ENCODE measurements at places on chromosomes 6 and 20. TPM values are rescaled to one million over a fixed set of nuclear protein-coding genes. Genes with fewer than 3 reads are reported as not detected.
A peak's percentile ranks its signal among the peaks of the same experiment; 100 is the strongest.

Gene FRS3
- 6.8 TPM for total RNA-seq

GRCh38 chr20:17772005-17772343 is 72.2 kb downstream of the BANF2 start:
- no peak overlapping the region for H3K4me3 ChIP-seq
- no peak for DNase-seq
- no peaks in the 10 kb centered on the region for H3K36me3 ChIP-seq
- H3K27ac ChIP-seq: peak overlapping the region; percentile 44
- peaks cover 12% of the 10 kb centered on the region for H3K4me1 ChIP-seq
- no peaks in the 10 kb centered on the region for H3K27me3 ChIP-seq

GRCh38 chr6:79384845-79385244 is 150.4 kb upstream of the HMGN3 start:
- no peaks in the 10 kb centered on the region for H3K4me1 ChIP-seq
- H3K27ac ChIP-seq: no peak overlapping the region
- DNase-seq: no peak
- no peak overlapping the region for H3K4me3 ChIP-seq
- H3K36me3 ChIP-seq: no peaks in the 10 kb centered on the region

- DNase-seq: no peak
- H3K4me1 ChIP-seq: peaks cover 49% of the 10 kb centered on the region
- H3K27ac ChIP-seq: peak overlapping the region; percentile 98
Measured at GRCh38 chr6:41073968-41074691, 1.4 kb downstream of the NFYA start.

- H3K27ac ChIP-seq: peak overlapping the region; percentile 89
- DNase-seq: no peak
- H3K4me3 ChIP-seq: no peak overlapping the region
- H3K36me3 ChIP-seq: no peaks in the 10 kb centered on the region
Measured at GRCh38 chr6:170176898-170177771, 113.7 kb downstream of the DLL1 start.

DNA sequence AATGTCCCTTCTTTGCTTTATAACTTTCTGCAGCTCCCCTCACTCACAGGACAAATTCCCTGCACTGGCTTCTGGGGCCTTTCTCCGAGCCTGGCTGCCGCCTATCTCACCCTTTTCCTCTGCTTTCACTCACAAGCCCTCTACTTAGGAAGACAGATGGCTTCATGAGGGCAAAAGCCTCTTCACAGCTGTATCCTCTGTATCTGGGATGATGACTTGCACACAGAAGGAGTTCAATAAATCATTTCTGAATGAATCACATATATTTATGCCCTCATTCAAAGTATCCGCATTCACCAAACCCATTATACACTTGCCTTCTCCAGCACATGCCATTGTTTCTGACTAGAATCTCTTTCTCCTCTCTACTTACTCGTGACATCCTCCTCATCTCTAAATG is 159.0 kb upstream of the RIPOR2 start:
- H3K27ac ChIP-seq: no peak overlapping the region
- H3K4me3 ChIP-seq: no peak overlapping the region
- H3K36me3 ChIP-seq: no peaks in the 10 kb centered on the region
- DNase-seq: no peak
- peaks cover 23% of the 10 kb centered on the region for H3K27me3 ChIP-seq

- H3K27me3 ChIP-seq: no peaks in the 10 kb centered on the region
- peaks cover 18% of the 10 kb centered on the region for H3K4me1 ChIP-seq
- DNase-seq: no peak
- H3K4me3 ChIP-seq: no peak overlapping the region
- H3K36me3 ChIP-seq: no peaks in the 10 kb centered on the region
Measured at GRCh38 chr6:77292564-77293546, 170.4 kb downstream of the HTR1B start.

GRCh38 chr20:52181766-52182165 is 9.8 kb downstream of the ZFP64 start:
- H3K27ac ChIP-seq: no peak overlapping the region
- no peak overlapping the region for H3K4me3 ChIP-seq
- peaks cover 7% of the 10 kb centered on the region for H3K4me1 ChIP-seq
- peaks cover 34% of the 10 kb centered on the region for H3K36me3 ChIP-seq
- no peaks in the 10 kb centered on the region for H3K27me3 ChIP-seq

- peaks cover 22% of the 10 kb centered on the region for H3K36me3 ChIP-seq
- peaks cover 20% of the 10 kb centered on the region for H3K4me1 ChIP-seq
- no peak overlapping the region for H3K4me3 ChIP-seq
- no peak for DNase-seq
- H3K27ac ChIP-seq: peak overlapping the region; percentile 19
- H3K27me3 ChIP-seq: no peaks in the 10 kb centered on the region
Measured at GRCh38 chr6:38119516-38119915, 300.0 kb downstream of the ZFAND3 start.

DNA sequence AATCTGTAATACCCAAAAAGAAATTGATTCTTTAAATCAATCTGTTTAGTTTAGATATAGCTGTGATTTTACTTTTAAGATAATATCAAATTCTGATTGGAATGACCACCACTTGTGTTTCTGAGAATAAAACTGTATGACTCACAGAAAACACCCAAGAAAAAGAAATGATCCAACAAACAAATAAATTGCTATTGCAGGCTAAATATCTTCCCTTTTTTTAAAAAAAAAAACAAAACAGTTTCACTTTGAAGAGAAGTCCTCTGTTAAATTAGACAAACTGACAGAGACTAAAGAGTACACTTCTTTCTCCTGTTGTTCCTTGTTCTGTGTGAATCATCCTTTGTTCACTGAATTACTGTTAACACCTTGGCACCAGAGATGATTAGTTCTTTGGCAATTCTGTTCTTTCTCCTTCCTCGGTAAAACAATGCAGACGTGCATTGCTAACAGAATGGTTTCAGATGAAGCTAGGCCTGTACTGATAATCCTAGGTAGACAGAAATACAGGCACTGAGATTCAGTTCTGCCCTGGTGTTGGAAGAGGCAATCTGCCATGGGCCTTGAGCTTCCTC is 895.2 kb upstream of the CITED2 start:
- H3K4me3 ChIP-seq: no peak overlapping the region
- H3K27me3 ChIP-seq: no peaks in the 10 kb centered on the region
- peaks cover 6% of the 10 kb centered on the region for H3K4me1 ChIP-seq
- H3K36me3 ChIP-seq: no peaks in the 10 kb centered on the region

- no peaks in the 10 kb centered on the region for H3K36me3 ChIP-seq
- no peaks in the 10 kb centered on the region for H3K27me3 ChIP-seq
- no peak overlapping the region for H3K27ac ChIP-seq
- no peak overlapping the region for H3K4me3 ChIP-seq
- peaks cover 58% of the 10 kb centered on the region for H3K4me1 ChIP-seq
- no peak for DNase-seq
Measured at GRCh38 chr20:24100370-24101011, 111.9 kb upstream of the GGTLC1 start.

- H3K27me3 ChIP-seq: peaks cover 9% of the 10 kb centered on the region
- no peaks in the 10 kb centered on the region for H3K36me3 ChIP-seq
- no peak overlapping the region for H3K4me3 ChIP-seq
- H3K27ac ChIP-seq: no peak overlapping the region
- no peaks in the 10 kb centered on the region for H3K4me1 ChIP-seq
Measured at GRCh38 chr20:9616833-9617461, 102.6 kb downstream of the LAMP5 start.

DNA sequence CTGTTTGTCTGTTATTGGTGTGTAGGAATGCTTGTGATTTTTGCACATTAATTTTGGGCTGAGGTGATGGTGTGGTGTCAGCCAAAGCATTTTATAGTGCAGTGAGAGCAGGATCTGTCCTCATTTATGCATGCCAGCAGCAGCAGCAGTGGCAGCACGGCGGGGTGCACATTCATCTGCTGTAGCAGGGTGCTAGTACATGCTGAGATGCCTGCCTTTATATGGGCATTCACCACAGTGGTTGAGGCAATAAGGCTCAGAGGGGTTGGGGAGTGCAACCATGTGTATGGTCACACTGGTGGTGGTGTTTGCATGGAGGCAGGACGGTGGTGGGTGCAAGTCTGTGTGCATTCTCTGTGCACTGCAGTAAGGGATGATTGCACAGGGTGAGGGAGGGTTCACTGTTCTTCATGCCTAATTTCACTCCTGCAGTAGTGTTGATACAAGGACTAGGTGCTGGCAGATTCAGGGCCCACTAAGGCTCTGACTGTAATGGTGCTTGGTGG is 129.3 kb upstream of the SYNCRIP start:
- no peak overlapping the region for H3K4me3 ChIP-seq
- no peaks in the 10 kb centered on the region for H3K36me3 ChIP-seq
- H3K4me1 ChIP-seq: no peaks in the 10 kb centered on the region
- peaks cover 4% of the 10 kb centered on the region for H3K27me3 ChIP-seq
- DNase-seq: no peak

DNA sequence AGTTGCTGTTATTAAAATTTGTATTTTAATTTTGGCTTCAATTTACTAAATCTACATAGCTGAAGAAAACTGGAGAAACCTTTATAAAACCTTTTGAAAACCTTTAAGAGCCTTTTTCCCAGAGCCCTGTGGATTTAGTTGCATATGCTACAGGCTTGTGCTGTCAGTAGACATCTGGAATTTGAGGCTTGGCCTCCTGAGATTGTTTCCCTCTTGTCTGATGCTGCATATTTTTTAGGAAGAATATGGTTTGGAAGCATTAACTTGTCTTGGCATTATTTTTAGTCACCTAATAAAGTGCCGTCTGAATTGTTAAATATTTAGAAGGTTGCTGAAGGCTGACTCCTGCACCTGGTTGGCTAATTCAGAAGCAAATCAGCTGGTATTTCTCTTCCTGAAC is 369.4 kb downstream of the UTRN start:
- DNase-seq: no peak
- H3K36me3 ChIP-seq: peaks cover 5% of the 10 kb centered on the region
- H3K4me3 ChIP-seq: no peak overlapping the region
- H3K4me1 ChIP-seq: peaks cover 14% of the 10 kb centered on the region
- no peaks in the 10 kb centered on the region for H3K27me3 ChIP-seq

DNA sequence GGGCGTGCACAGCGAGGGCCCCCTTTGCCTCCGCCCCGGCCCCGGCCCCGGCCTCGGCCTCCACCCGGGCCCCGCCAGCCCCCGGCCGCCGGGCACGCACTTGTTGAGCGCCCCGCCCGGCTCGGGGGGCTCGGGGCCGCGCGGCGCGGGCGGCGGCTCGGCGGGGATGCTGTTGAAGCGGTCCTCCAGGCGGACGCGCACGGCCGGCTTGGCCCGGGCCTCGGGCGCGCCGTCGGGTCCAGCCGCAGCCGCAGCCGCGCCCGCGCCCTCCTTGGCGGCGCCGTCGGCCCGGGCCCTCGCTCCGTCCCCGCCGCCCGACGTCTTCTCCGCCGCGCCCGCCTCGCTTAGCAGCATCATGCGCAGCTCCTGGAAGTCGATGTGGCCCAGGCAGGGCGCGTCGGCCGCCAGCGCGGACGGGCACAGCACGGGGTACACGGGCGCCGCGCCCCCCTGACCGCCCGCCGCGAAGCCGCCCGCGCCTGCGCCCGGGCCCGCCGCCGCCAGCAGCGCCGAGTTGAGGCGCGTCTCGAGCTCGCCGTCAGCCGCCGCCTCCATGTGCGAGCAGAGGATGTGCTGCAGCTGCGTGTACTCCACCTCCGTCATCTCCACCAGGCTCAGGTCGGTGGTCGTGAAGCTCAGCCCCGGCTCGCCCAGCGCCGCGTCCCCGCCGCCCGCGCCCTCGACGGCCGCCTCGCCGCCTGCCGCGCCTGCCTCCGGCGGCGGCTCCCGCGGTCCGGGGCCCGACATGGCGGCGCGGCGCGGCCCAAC is 514 bp downstream of the TCFL5 start:
- peaks cover 25% of the 10 kb centered on the region for H3K4me1 ChIP-seq
- DNase-seq: peak; percentile 52

Gene FRK
- total RNA-seq: 5.1 TPM

Gene ZNF311
- 2.3 TPM for total RNA-seq

GRCh38 chr6:55957961-55958422 is 82.6 kb upstream of the BMP5 start:
- peaks cover 1% of the 10 kb centered on the region for H3K27me3 ChIP-seq
- no peaks in the 10 kb centered on the region for H3K36me3 ChIP-seq
- H3K4me1 ChIP-seq: peaks cover 33% of the 10 kb centered on the region

DNA sequence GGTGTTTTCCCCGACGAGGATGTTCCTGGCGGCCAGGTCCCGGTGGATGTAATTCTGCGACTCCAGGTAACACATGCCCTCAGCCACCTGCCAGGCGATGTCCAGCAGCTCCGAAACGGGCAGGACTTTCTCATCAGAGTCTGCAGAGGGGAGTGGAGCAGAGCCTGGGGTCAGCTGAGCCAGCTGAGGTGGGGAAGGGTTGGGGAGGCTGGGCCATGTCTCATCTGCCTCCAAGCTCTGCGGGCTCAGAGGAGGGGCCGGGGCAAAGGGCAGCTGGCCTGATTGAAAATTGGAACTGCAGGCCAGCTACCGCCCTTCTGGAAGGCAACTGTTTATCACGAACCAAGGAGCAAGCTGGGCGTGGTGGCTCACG is 6.4 kb downstream of the PTK6 start:
- no peak for DNase-seq
- no peaks in the 10 kb centered on the region for H3K36me3 ChIP-seq
- H3K27ac ChIP-seq: no peak overlapping the region
- no peak overlapping the region for H3K4me3 ChIP-seq
- H3K4me1 ChIP-seq: no peaks in the 10 kb centered on the region
- H3K27me3 ChIP-seq: peaks cover 1% of the 10 kb centered on the region

Gene FAM229B
- 22.7 TPM for total RNA-seq

Gene PHACTR1
- 2.0 TPM for total RNA-seq

DNA sequence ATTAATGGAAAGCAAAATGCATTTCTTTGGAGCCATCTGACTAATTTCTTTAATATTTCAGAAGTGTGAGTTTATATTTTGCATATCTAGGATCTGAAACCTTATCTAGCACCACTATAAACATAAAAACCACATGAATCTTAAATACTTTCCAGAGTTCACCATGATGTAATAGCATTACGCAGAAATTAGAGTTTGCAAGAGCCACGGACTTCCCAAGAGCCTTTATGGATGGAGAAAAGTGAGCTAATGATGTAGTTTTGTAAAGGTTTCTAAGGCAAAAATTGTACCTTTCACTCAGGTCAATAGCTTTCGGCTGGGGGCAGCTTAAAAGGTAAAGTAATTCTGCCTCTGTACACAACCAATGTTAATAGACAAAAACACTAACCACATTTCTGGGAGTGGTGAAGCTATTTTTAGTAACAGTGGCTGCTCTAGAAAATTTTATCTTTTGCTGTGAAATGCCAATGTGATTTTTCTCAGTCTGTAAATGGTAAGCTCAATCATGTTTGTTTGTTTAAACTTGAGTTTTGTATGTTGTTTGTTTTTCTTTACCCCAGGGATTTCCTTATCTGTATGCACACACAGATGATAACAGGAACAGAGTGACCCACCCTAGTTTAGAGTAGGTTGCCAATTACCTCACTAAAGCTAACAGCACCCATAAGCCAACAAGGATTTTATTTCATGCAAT is 80.5 kb downstream of the FILIP1 start:
- H3K27ac ChIP-seq: peak overlapping the region; percentile 64
- H3K27me3 ChIP-seq: no peaks in the 10 kb centered on the region

Gene OR2H2
- total RNA-seq: not detected

GRCh38 chr20:40634891-40635290 is 54.1 kb downstream of the MAFB start:
- no peak overlapping the region for H3K4me3 ChIP-seq
- no peak for DNase-seq
- no peaks in the 10 kb centered on the region for H3K36me3 ChIP-seq

DNA sequence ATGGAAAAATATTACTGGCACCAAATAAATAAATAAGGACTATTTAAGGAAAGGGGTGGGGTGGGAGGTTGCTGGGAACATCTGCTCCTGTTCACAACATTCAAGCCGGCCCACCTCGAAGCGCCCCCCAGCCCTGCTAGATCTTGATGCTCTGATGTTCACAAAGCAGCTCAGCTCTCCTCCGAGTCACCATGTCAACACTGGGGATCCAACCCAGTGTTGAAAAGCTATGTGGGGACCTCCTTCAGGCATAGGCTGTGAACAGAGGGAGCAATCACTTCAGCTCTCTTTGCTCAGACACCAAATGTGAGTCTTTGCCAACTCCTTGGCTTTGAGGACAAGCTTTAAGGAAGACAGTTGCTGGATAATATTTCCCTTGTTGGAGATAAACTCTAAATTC is 176.8 kb upstream of the NT5E start:
- no peaks in the 10 kb centered on the region for H3K27me3 ChIP-seq
- H3K36me3 ChIP-seq: no peaks in the 10 kb centered on the region
- DNase-seq: no peak
